Activated CD4-positive, alpha-beta T cell treated with anti-CD3 and anti-CD28 coated beads, Interleukin-2, amount 10 ng/mL, durations not matched to agents 7 days and 5 days (primary cell): ENCODE measurements at places on chromosomes 16 and 17. TPM values are rescaled to one million over a fixed set of nuclear protein-coding genes. Genes with fewer than 3 reads are reported as not detected.

The PDILT gene
- total RNA-seq = not detected

The CD7 gene
- total RNA-seq = 285 TPM

The GP1BA gene
- total RNA-seq = not detected

The SERPINF2 gene
- 0.79 TPM for total RNA-seq

DNA sequence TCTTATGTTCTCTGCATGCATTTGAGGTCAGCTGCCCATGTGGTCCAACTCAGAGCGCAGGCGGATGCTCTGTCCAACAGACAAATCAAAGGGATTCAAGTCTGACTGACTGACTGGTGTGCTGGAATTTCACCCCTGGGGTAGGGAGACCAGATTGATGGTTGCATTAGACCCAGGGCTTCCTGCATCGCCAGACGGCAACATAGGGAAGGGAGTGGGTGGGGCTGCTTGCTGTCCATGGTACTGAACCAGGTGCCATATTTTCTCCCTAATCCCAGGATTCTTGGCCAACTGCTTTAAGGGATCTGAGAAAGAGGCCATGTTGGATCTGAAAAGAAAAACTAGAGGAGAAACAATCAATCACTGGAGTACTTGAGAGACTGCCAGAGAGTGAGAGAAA is 332.0 kb downstream of the XYLT1 start:
- H3K36me3 ChIP-seq = peaks cover 53% of the 10 kb centered on the region
- DNase-seq = no peak
- H3K27me3 ChIP-seq = no peaks in the 10 kb centered on the region
- H3K4me3 ChIP-seq = no peak overlapping the region
- H3K27ac ChIP-seq = no peak overlapping the region

DNA sequence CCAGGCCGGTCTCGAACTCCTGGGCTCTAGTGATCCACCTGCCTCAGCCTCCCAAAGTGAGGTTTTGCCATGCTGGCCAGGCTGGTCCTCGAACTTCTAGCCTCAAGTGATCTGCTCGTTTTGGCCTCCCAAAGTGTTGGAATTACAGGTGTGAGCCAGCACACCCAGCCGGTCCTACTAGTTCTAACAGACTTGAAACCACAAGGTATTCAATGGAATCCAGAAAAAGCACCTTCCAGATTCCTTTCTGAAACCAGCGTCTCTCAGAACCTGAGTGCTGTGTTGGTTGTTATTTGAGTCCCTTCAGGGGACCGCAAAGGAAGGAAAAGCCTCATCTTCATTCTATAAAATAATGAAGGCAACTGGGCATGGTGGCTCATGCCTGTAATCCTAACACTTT is 4.1 kb downstream of the KRABD2 start:
- H3K27ac ChIP-seq = no peak overlapping the region
- peaks cover 32% of the 10 kb centered on the region for H3K36me3 ChIP-seq
- no peak overlapping the region for H3K4me3 ChIP-seq
- peaks cover 25% of the 10 kb centered on the region for H3K4me1 ChIP-seq

DNA sequence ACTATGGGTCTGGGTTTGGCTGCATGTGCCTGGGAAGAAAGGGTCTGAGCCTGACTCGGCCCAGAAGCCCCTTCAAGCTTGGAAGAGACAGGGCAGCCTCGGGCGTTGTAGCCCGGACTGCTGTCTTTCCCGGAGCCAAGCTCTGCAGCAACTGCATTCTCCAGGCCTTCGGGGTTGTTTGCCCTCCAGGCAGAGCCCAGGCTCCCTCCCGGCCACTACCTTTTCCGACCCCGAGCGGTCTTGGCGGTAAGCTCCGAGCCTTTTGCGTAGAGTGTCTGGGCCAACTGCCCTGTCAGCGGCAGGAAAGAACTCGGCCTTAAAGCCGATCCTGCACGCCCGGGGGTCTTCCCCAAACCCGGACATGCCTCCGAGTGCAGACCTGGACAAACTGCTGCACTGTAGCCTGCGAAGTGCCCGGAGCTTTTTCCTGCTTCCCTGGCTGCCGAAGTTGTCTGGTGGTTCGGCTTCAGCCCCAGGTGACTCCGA is 1.3 kb downstream of the LHX1 start:
- peak overlapping the region; percentile 55 for H3K4me3 ChIP-seq
- no peak for DNase-seq
- H3K4me1 ChIP-seq = peaks cover 54% of the 10 kb centered on the region
- H3K36me3 ChIP-seq = peaks cover 11% of the 10 kb centered on the region
- H3K27me3 ChIP-seq = peaks cover 81% of the 10 kb centered on the region
- peak overlapping the region; percentile 64 for H3K27ac ChIP-seq

DNA sequence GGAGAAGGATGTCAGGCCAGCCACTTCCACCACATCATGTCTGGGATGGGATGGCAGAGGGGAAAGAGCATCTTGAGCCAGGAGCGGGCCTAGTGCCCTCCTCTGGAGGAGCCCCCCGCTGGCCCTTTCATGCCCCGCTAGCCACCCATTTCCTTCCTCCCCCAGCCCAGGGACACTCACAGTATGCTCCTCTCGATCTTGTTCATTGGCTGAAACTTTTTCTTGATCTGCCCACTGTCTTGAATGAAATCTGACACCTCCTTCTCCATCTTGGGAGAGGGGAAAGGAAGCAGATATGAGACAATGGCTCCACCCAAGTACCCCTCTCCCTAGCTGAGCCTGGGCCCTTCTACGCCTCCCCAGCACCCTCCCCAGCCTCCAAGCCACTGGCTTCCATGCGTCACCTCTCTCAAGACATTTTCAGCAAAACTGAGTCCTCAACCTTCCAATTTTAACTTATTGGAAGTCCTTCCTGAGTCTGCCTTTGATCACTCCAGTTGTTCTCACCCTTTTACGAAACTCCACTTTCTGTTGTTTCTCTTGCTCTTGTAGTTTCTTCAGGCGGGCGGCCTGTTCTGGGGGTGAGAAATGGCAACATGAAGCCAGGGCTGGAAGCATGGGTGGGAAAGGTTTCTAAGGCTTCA is 7.2 kb downstream of the SPAG7 start:
- H3K27ac ChIP-seq = no peak overlapping the region
- H3K4me3 ChIP-seq = no peak overlapping the region
- peaks cover 28% of the 10 kb centered on the region for H3K36me3 ChIP-seq

DNA sequence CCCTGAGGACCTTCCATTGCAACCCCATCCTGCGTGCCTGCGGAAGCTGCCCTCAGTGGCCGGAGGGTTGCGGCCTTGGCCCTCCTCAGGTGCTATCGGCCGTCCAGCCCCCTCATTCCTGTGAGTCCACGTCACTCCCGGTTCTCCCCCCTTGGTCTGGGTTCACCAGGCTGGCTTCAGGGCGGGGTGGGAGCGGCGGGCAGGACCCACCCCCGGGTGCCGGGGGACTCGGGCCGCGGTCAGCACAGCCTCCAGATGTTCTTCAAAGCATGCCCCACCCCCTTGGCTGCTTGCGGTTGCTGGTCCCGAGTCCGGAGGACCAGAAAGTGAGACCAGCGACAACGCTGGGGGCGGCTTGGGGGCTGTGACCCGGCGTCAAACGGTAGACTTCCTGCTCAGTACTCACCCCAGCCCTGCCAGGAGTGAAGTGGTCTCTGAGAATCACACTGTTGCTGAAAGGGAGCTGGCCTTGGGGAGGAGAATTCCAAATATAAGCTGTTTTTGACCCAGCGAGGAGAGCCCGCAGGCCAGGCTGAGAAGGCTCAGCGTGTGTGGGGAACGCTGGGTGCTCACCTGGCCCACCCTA is 4.5 kb downstream of the ZNF469 start:
- H3K4me3 ChIP-seq = no peak overlapping the region
- H3K36me3 ChIP-seq = no peaks in the 10 kb centered on the region
- no peak overlapping the region for H3K27ac ChIP-seq
- DNase-seq = no peak
- H3K27me3 ChIP-seq = peaks cover 23% of the 10 kb centered on the region
- H3K4me1 ChIP-seq = no peaks in the 10 kb centered on the region
